Erythroblast (primary cell): ENCODE measurements at places on chromosomes 5 and 9.

DNA sequence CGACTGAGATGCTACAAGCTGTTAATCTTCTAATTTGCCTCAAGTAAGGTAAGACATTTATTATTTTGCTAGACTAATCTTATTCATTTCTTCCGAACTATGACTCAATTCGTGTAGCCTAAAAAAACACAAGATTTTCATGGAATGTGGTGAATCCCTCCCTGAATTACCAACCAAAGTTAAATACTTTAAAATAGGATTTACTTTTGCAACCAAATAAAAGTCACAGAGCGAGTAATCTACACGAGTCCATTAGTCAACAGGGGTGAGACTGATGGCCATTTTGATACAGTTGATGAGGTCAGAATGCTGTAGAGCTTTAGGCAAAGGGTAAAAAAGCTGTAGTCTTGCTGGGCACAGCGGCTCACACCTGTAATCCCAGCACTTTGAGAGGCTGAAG is 13.1 kb upstream of the BNC2 start:
- DNase-seq: no peak

DNA sequence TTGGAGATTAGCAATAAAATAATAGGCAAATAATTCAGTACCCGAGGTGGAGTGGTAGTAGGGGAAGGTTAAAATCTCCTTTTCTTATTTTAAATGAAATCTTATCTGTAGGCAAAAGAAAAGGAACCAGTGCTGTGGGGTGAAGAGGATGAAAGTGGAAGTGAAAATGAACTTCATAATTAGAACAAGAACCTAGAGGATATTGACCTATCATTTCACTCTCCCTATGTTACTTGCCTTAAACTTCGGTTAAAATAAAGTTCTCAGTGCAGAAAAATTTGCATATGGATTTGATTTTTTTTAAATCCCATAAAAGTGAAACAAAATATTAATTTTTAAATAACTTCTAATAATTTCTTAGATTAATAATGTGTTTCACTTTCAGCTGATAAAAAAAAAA is 1094.9 kb upstream of the C9orf72 start:
- no peak for DNase-seq

GRCh38 chr9:19440823-19441580 is 32.2 kb downstream of the ACER2 start:
- DNase-seq: no peak

- DNase-seq: no peak
Observed at GRCh38 chr9:36337865-36338264, 62.2 kb downstream of the RNF38 start.

- DNase-seq: no peak
Observed at GRCh38 chr5:171622010-171622409, 163.6 kb upstream of the SMIM23 start.

DNA sequence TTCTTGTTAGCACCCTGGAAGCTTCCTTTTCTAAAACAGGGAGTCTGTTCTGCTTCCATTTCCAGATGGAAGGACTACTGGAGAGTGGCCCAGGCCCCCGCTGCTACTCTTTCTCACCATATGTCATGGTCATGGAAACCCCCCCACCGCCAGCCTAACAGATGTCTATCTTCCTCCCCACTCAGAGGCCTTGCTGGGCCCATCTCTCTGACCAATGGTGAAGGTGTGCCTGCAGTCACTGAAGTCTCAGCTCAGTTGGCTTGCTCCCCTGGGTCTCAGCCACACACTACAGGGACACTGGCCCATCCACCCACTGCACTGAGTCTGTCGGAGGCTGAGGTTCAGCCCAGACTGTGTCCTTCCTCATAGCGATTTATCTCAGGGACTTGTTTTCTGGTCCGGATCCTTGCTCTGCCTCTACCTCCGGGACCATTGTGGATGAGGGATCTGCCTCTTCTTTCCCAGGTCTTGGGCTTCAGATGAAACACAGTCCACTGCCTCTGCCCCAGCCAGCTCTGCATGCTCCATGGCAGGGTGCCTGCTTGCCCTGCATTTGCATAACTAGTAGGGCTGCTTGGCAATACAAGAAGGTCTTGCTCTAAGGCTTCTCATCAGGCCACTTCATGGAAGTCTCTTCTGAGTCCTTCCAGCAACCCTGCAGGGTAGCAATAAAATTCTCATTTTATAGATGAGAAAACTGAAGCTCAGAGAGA is 30.8 kb downstream of the GALNT12 start:
- no peak for DNase-seq

- peak; percentile 15 for DNase-seq
Observed at GRCh38 chr5:135030956-135031812, 2.8 kb downstream of the PITX1 start.

DNA sequence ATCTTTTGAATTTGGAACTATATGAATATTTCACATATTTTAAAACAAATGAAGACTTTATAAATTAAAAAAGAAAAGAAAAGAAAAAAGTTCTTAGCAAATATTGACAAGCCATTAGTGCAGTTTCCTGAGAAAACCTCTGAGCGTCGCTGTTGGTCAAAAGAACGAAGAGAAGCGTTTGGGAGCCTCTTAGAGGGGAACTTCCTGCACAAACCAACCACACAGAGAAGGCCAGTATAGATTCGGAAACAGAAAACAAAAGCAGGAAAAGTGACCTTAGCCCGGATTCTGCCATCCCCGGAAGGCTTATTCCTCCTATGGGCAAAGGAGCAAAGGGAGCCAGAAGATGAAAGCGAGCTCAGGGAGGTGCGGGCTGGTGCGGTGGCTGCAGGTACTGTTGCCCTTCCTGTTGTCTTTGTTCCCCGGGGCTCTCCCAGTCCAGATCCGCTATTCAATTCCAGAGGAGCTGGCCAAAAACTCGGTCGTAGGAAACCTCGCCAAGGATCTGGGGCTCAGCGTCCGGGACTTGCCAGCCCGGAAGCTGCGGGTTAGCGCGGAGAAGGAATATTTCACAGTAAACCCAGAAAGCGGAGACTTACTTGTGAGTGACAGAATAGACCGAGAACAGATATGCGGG is at the start of gene PCDHGB2:
Gene PCDHGB2 (plus strand): TSS at position 205 of the 637 bp plus-strand sequence. CDS start 142 bp downstream, at position 347.
- DNase-seq: peak; percentile 6

- no peak for DNase-seq
Observed at GRCh38 chr5:151820271-151820670, 48.5 kb downstream of the G3BP1 start.

DNA sequence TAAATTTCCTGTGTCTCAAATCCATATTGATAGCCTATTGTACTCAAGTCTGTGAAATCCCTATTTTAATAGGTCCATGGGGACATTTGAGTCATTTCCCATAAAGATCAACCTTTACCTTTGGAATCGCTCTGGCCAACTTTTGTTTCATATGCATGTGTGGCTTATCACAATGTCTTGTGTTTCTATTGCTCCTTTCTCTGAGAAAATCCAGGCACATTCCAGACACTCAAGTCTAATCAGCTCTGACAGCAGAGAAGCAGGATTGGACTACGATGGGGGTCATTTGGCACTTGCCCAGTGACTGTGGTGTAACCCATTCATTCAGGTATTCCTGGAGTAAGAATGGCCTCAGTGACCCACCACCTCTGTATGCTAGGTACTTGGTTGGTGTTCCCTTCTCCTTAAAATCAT is 48.4 kb downstream of the ACTBL2 start:
- DNase-seq: no peak

DNA sequence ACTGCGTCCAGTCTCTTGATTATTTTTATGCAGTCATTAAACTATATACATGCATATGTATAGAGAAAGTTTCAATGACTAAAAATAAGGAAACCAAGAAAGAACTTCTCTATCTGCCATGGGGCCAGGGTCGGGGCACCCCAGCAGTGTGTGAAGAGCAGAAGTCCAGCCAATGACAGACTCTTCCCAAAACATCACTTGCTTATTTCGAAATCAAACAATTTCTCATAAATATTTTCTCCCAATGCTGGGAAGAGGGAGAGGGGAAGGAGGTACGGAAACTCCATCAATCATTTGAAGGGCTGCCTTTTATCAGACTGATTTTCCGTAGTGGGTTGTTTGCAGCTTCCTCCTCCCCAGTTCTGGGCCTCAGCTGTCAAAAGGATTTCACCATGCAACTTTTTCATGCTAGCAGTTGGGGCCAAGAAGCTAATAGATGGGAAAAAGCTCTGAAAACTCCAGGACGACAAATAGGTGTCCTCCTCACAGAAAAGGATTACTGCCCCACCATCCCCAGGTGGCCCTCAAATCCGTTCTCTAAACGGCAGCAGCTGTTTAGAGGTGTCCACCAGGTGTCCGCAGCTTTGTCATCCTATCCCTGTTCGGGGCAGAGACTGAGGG is 617 bp upstream of the FPGS start:
- no peak for DNase-seq

DNA sequence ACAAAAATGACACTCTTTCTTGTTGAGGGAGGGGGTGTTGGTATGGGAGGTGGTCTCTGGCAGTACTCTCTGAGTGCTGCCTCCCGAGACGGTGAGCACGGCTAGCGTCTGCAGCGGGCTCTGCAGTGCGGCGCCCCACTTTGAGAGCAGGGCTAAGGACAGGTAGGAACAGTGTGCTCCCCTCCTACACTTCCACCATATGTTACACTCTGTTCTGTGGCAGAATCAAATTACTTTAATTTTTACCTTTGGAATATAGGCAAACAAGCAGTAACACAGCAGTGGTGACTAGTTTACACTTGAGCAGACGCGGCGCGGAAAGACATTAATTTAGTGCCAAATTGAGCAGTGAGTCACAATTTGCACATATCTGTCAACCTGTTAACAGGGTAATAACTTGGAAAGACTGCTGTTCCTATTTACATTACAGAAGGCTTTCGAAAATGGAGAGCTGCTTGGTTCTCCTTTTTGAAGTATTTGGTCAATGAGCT is 136.3 kb downstream of the MED27 start:
- DNase-seq: no peak

- no peak for DNase-seq
Observed at GRCh38 chr5:91150234-91150633, 232.9 kb downstream of the ARRDC3 start.

- DNase-seq: no peak
Observed at GRCh38 chr5:115306011-115306536, 9.6 kb upstream of the CCDC112 start.

- peak; percentile 80 for DNase-seq
Observed at GRCh38 chr5:150499437-150499956, 8.4 kb upstream of the NDST1 start.

DNA sequence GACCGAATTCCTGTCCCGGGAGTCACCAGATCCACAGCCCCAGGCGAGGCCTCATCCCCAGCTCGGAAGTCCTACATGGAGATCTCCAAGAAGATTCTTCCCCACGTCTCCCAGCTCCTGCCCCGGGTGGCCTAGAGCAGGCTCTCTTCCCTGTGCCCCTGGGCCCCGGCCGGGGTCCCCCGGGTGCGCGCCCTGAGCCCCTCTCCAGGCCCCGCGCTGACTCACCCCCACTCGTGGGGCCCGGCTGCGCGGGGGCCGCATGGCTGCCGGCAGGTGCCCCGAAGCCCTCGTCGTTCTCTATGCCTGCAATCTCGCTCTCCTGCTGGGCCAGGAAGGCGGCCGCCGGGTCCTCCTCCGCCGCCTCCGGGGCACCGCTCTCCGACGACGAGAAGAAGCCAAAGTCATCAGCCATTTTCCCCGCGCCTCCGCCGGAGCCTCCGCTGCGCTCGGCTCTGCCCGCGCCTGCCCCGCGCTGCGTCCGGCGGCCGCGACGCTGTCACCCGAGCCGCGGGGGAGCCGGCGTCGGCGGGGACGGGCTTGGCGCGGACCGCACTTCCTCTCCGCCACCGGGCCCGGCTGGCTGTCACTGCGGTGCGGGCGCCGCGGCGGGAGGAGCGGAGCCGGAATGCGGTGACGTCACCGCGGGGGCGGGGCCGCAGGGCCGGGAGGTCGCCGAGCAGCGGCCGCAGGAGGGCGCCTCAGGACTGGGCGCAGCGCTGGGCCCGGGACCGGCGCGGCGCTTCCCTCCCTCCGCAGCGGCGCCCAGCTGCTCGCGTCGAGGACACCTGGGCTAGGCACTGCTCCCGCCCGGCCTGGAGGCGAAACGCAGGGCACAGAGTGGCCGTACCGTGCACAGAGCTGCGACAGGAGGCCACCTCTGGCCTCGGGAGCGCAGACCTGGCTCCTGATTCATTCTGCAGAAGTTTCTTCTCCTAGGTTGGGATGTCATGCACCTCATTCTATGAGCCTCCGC is at the start of gene CLTB:
Gene CLTB (minus strand): TSS at position 588 of the 973 bp plus-strand sequence. CDS start 176 bp downstream, at position 412.
- peak; percentile 96 for DNase-seq

DNA sequence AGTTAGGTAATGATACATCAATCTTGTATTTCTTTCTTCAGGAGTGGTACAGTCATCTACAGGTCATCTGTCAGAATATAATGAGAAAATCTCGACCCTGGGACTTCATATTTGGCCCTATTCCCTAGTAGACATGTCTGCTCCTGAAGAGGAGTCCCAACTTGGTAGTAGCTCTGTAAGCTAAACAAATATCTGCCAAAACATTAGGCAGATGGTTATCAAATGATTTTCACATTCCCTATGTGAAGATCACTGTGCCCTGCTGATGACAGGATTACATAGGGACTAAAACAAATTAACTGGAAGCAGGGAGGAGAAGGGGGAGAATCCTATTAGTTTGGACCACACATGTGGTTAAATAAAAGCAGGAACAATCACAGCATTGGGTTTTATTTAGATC is 138.6 kb upstream of the NFIB start:
- DNase-seq: no peak

GRCh38 chr9:109039539-109039938 is 26.2 kb upstream of the CTNNAL1 start:
- DNase-seq: no peak

DNA sequence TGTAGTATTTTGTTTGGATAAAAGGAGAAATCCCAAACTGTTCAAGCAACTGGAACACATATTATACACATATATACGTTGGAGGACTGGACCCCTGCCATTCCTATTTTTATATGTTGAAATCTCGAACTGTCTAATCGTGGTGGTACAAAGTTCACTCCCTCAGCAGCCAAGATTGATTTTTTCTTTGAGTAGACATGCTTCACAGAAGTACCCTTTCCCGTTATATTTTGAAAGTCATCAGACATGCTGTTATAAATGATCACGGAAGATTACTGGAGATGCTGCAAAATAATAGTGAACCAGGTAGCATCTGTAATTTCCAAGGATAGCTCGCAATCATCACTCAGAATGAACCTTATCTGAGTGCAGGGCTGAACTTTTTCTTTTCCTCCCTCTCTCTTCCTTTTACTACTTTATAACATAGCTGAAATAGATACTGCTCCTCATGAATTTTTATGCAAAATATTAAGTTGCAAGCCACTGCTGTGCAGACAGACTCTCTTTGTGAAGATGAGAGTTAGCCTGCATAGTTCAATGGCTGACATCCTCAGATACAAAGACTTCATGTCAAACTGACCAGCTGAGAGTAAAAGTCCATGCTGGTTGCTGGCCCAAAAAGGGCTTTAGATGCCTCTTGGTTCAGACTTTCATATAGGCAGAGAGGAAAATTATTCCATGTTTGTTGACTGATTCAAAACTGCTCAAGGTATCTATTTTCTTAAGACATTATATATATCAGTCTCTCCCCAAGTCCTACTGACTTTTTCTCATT is 451.9 kb downstream of the TMEM38B start:
- no peak for DNase-seq

DNA sequence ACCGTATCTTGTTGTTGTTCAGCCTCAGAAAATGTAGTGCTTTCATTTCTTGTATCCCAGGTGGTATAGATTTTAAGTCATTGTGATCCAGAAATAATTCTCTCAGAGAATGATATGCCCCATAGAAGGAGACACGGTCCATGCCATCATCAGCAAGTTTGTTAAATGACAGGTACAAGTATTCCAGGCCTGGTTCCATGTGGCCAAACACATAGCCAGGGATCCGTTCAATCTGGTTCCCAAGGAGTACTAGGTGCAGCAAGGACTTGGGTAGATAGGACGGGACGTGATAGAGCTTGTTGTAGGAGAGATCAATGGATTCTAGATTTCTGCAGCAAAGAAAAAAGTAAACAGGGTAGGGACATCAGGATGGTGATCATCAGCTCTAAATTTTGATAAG is 18.4 kb upstream of the ASPN start:
- no peak for DNase-seq
